ENCODE measurements at places on chromosomes 4 and X.

DNA sequence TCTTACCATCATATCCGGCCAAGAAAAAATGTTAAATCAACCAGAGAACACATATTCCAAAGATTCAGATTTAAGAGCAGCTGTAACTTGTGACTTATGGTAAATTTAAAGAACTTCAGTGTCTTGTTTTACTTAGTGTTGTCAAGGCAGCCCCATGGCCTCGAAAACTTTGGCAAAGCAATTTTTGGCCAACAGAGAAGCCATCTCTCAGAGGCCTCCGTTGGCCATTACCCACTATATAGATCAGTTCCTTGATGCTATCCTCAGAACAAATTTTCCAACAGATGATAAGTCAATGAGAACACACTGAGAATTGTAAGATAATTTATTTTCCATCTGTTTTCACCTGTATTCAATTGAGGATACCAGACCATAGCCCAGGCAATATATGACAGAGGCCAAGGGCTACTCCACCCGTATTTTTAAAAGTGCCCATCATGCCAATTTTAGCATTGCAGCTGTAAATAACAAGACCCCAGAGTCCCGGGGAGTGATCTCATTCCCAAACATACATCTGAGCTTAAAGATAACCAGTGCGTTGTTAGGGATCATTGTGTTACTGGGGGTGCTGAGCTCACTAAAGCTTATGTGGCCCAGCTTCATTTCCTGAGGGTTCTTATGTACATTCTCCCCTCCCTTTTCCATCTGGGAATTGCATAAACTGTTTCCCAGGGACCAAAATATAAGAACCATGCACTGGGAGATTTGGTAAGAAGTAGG, 50.0 kb upstream of the PDHA1 start:
- DNase-seq = no peak

DNA sequence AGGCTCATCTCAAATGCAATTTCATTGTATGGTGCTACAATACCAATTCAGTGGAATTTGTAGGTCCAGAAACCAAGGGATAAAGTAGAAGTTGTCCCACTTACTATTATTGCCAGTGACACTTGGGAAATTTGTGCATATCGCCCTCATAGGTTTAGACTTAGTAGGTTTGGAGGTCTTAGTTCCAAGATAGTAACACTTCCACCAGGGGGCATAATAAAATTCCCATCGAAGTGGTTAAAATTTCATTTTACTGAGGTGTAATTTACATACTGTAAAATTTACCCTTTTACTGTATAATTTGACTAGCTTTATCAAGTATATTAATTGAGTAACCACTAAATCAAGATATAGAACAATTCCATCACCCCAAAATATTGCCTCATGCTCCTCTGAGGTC, 174.6 kb downstream of the INPP4B start:
- DNase-seq = no peak

- no peak for DNase-seq
Measured at GRCh38 chrX:13742397-13743176, 8.0 kb downstream of the OFD1 start.

- no peak for DNase-seq
Measured at GRCh38 chr4:97105347-97106099, 1037.8 kb downstream of the STPG2 start.

- DNase-seq = no peak
Measured at GRCh38 chr4:137640838-137641158, 108.5 kb upstream of the PCDH18 start.

- no peak for DNase-seq
Measured at GRCh38 chr4:18077808-18078207, 56.3 kb upstream of the LCORL start.

DNA sequence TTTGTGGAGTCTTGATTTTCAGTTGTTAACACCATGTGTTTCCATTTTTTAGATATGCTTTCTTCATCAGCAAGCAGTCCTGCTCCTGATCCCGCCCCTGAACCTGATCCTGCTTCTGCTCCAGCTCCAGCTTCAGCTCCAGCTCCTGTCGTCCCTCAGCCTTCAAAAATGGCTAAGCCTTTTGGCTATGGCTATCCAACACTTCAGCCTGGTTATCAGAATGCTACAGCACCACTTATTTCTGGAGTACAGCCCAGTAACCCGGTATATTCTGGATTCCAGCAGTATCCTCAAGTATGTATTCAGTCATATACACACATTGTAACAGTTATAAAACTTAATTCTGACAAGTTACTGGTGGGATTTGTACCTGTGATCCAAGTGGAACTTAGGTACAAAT, 60.9 kb downstream of the SEC24B start:
- DNase-seq = no peak

- DNase-seq = peak; percentile 3
Measured at GRCh38 chrX:16436348-16437188, 213.4 kb upstream of the S100G start.

DNA sequence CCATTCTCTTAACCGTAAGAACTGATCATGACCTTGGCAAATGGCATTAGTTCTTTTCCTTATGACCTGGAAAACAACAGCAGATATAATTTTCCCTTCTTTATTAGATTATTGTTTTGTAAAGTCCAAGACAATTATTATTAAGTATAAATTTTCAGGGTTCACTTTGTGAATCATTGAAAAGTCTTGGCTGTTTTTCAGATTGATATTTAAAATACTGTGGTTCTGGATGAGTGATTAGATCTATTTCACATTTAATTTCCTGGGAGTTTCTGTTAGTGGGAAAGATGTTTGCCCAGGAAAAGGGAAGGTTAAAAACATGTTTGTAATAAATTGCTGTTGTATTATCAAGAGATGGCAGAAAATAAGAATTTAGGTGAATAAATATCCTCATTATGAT, 194.9 kb downstream of the TLL1 start:
- DNase-seq = no peak

Data from C1 segment of cervical spinal cord (tissue), 14 donors.